ENCODE measurements at places on chromosomes 12 and 14. TPM values are rescaled to one million over a fixed set of nuclear protein-coding genes. Genes with fewer than 3 reads are reported as not detected.

Gene IFNG-AS1
- total RNA-seq: not detected

Gene TAMALIN
- 9.4 TPM for total RNA-seq

Gene AKAP3
- total RNA-seq: 2.2 TPM

Gene IFI27
- total RNA-seq: 1,655 TPM

- DNase-seq: no peak
Measured at GRCh38 chr14:92596331-92596907, 82.8 kb downstream of the RIN3 start.

- no peak for DNase-seq
Measured at GRCh38 chr12:131457331-131458047, 253.4 kb upstream of the SFSWAP start.

DNA sequence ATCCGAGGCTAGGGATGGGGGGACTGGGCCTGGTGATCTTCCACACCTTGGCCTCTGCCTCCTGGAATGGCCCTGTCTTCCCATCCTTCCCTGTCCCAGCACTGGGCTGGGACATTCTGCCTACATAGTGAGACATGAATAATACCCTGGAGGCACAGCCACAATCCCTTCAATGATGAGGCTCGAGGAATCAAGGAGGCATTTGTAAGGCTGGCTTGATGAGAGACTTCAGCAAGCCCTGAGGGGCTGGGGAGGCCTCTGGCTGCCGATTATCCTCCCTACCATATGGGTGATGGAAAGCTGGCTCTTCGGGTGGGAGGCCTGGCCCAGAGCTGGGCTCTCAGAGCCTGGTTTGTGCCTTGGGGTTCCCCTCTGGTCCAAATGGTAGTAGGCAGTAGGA, 92.5 kb downstream of the CALM1 start:
- no peak for DNase-seq

GRCh38 chr12:39626033-39626814, 6.6 kb upstream of the ABCD2 start:
- DNase-seq: no peak

DNA sequence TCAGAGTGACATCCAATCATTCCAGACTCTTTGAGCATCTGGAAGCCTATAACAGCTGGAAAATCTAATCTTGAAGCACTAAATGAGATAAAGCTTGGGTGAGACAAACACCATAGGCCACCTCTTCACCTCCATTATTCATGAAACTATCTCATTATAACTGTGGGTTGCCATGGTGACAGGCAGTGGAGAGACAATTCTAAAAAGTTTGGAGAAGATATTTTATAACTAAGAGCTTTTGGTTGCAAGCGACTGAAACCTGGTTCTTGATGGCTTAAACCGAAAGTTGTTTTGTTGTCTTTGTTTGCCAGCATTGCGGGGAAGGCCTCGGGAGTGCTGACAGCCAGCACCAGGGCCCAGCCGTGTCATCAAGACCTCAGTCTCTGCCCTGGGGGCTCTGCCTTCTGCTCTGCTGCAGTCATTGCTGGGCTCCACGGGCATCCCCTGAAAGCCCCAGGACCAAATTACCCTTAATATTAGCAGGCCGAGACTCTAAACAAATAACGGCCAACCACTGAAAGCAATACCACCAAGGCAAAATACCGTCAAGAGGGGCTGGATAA, 353.6 kb upstream of the SFSWAP start:
- DNase-seq: no peak

DNA sequence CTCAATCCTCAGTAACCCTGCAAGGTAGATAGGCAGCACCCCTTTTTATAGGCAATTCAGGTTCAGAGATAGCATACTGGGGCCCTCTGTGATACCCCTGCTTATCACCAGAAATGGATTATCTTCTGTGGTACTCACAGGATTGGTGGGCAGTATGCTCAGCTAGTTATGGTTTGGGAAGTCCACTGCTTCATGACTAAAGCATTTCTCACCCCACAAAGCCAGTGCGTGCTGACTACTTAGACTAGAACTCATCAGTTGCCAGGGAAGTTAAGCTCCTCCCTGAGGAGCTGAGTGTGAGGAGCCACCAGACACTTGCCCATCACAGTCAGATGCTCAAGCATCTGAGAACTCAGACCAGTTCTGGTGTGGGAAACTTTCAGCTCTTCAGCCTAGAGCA, 76.3 kb downstream of the SCAF11 start:
- DNase-seq: no peak
